ENCODE measurements at places on chromosomes 7 and 10. TPM values are rescaled to one million over a fixed set of nuclear protein-coding genes. Genes with fewer than 3 reads are reported as not detected.

Gene RET
- 0.22 TPM for polyA plus RNA-seq

Gene C7orf33
- not detected for polyA plus RNA-seq

Gene OPN1SW
- polyA plus RNA-seq: not detected

Gene ASB10
- polyA plus RNA-seq: not detected

Gene NUTM2E
- 0.22 TPM for polyA plus RNA-seq

Gene CPXM2
- polyA plus RNA-seq: not detected

Gene AKR1C4
- 0.37 TPM for polyA plus RNA-seq

Gene TAS2R39
- not detected for polyA plus RNA-seq

Gene C10orf67
- 0.06 TPM for polyA plus RNA-seq

GRCh38 chr10:118635674-118636402 lies 40.4 kb upstream of the PRLHR start:
- no peak for DNase-seq

- no peak for DNase-seq
These were observed 98.3 kb downstream of the CDH23 start for GRCh38 chr10:71494980-71495381.

DNA sequence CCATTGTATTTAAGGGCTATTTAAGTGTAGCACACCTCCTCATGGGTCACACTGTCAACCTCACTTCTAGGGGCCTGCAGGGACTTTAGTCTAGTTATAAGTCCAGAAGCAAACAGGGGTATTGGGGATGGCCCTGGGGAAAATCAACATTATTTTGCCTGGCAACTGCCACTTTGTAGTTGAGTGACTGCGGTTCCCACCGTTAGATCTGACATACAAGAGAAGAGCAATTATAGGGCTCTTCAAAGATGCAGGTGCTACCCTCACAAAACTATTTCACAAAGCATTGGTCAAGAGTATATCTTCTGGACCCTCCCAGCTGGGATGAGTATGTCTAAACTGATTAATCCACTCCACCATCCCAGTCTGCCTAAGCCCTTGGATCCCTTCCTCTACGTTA lies 133.0 kb upstream of the PCBD1 start:
- DNase-seq: no peak

DNA sequence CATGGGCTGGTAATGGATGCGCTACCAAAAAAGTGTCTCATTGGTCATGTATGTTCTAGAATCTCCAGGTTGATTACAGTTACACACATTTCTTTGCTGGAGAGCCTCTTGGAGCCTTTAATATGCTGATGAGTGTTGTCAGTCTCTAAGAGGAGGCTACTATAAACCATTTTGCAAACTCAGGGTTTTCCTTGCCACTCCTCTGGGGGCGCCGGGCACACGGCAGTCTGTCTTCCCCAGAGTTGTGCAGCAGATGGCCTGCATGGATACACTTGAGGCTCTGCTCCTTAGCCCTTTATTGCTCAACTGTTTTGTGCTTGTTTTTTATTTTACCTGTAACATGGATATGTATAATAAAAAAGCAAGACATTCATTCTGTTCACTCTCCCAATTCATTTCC lies 196.5 kb downstream of the ACTR3B start:
- DNase-seq: peak; percentile 4

GRCh38 chr10:43339136-43339535 lies 32.3 kb upstream of the FXYD4 start:
- no peak for DNase-seq

- DNase-seq: no peak
These were observed 161.7 kb downstream of the SVIL start for GRCh38 chr10:29473087-29473356.

- no peak for DNase-seq
These were observed 253.9 kb downstream of the AHR start for GRCh38 chr7:17552373-17552772.

DNA sequence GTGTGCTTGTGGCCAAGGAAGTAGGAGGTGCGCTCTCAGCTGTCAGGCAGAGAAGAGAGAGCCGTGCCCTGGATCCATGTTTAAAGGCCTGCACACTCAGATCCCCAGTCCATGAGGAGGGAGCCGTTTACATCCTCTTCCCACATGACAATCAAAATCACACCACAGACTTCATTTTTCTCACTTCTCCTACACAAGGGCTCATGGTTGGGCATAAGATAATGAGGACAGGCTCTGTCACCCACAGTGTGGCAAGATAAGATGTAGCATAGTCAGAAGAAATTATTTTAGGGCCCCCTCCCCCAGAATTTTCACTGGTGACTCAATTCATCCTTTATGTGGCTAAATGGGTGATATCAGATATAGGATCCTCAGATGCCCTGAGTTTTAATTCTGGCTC lies 35.9 kb upstream of the INHBA start:
- no peak for DNase-seq

DNA sequence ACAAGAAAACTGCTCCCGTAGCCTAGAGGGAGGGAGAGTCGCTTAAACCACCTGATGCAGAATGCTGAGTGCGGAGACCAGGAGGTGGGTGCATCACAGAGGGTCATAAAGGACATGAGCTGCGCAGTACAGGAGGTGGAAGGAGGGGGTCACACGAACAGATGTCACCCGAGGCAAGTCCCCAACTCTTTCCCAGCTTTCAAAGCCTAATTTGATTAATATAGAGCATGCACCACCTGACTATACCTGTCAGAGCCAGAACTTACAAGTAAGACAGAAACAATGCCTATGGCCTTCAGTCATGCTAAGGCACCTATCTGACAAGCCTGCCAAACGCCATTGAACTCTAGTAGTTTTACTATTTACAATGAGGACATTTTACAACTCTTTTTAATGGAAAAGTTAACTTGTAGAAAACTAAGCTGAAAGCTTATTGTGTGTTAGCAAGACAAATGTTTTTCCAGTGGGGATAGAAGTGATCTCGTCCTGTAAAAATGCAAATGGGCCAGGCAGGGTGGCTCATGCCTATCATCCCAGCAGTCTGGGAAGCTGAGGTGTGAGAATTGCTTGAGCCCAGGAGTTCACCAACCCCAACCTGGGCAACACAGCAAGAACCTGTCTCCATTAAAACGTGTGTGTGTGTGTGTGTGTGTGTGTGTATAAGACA lies 1.1 kb upstream of the VOPP1 start:
- DNase-seq: no peak

DNA sequence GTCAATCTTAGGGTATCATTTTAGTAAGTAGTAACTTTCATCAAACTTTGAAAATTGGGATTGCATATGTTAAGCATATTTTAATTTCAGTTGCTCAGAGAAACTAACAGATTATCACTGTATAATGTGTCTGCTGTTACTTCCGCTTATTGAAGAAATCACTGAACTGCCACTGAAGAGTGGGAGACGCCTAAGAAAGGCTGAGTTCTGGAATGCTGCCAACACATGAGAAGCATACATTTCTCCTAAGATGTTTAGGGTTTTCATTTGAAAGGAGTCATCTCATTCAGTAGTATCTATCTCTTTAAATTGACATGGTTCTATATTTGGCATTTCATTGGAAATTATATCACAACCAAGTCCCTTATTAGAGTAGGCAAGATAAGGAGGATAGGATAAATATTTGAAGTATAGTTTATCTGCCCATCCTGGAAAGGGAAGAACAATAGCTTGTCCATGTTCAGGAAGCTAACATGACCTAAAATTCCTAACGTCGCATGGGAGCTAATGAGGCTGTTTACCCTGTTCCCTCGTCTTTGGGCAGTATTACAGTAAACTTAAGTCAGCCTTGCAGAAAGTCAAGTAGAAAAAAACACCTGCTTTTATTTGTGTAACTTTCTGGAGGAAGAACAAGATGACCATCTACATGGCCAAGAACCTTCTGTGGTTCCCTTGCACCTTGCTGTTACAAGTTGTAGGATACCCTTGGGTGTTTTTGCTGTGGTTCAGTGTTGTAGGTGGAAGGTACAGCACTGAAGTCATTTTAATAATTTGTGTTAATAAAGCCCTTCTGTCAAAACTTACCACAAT lies 67.3 kb downstream of the NHLRC2 start:
- no peak for DNase-seq

DNA sequence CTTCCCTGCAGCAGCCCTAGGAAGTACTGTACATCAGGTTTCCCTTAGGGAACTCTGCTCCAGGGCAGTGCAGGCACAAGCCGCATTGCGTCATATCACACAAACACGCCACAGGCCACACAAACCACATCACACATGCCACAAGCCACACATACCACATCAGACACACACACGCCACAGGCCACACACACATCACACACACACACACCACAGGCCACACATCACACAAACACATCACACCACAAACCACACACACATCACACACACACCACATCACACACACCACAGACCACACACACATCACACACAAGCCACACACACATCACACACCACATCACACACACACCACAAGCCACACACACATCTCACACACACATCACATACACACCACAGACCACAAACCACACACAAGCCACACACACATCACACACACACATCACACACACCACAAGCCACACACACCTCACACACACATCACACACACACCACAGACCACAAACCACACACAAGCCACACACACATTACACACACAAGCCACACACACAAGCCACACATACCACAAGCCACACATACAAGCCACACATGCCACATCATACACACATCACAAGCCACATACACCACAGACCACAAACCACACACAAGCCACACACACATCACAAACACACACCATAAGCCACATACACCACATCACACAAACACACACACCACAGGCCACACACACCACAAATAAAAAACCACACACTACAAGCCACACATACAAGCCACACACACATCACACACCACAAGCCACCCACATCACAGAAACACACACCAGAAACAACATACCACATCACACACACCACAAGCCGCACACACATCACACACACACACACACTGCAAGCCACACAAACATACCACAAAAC lies 53.4 kb downstream of the TMEM209 start:
- DNase-seq: peak; percentile 29

- no peak for DNase-seq
These were observed 53.3 kb upstream of the NRP1 start for GRCh38 chr10:33387720-33388119.

- no peak for DNase-seq
These were observed 11.5 kb downstream of the KLF6 start for GRCh38 chr10:3773460-3774017.

- DNase-seq: no peak
These were observed 69.1 kb upstream of the LANCL2 start for GRCh38 chr7:55296070-55296469.
